Cerebellar cortex (tissue), 1 donor: ENCODE measurements at places on chromosomes 7 and 10.

DNA sequence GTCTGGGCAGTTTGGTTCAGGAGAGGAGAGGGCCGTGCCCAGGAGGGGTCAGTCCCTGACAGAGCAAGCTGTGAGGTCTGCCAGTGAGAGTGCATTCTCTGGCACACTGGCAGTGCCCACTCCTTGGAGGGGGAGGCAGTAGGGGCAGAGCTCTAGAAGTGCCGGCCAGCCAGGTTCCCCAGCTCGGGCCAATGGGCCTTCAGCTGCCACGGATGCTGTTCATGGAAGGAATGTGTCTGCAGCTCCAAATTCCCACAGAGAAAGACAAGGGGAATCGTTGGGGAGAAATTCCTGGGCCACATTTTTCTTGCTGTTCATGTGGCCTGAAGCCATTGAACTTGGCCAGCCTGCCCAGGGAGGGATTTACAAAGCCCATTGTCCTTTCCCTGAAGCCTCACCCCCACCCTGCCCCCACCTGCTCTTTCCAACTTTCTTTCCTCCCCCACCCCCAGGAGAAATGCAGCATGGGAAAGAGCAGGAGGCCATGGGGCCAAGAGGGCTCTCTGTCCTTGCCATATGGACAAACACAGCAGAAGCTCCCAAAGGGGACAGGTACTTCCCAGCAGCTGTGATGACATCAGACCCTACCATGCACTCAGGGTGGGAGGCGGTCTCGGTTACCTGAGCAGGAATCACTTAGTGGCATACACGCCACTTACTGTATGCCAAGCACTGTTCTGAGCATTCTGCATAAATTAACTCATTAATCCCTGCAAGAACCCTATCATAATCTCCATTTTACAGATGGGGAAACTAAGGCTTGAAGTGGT is 70.7 kb downstream of the ARHGAP22 start:
- no peak for DNase-seq

GRCh38 chr10:844552-844951 is 87.0 kb downstream of the LARP4B start:
- no peak for DNase-seq

- no peak for DNase-seq
These were observed 40.5 kb upstream of the CDK6 start for GRCh38 chr7:92876836-92877235.

DNA sequence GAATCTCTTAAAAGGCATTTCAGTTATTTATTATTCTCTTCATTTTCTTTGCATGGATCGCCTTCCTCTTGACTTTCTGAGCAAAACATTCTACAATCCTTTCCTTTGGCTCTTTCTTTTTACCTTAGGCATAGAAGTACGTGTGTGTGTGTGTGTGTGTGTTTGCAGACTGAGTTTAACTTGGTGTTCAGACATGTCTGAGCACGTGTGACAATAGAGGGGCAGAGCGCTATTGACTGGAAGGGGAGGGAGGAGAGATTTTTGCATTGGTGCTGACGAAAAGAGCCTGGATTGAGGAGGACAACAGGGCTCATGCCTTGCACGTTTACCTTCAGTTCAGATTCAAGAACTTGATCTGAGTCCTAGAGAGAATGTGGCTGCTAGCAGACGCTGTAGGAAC is 129.8 kb downstream of the SEC23IP start:
- no peak for DNase-seq

- DNase-seq: no peak
These were observed 24.7 kb downstream of the PDGFA start for GRCh38 chr7:494906-495305.
